ENCODE measurements at places on chromosomes 4 and X. TPM values are rescaled to one million over a fixed set of nuclear protein-coding genes. Genes with fewer than 3 reads are reported as not detected.

Gene P2RY10
- not detected for total RNA-seq

Gene IL21
- not detected for total RNA-seq

Gene PABPC4L
- under 0.01 TPM for total RNA-seq

Gene PLA2G12A
- 20.0 TPM for total RNA-seq

Gene PRR32
- total RNA-seq = not detected

Gene MAGEB16
- total RNA-seq = not detected

Gene NSUN7
- total RNA-seq = 8.9 TPM

Gene PPP4R3C
- not detected for total RNA-seq

Gene PGK1
- 265 TPM for total RNA-seq

Gene SLC9B1
- total RNA-seq = not detected

Gene CA5B
- total RNA-seq = 4.3 TPM

Gene USP17L21
- not detected for total RNA-seq

Gene BTK
- not detected for total RNA-seq

Gene ADH4
- total RNA-seq = not detected

Gene CCKAR
- not detected for total RNA-seq

Gene ASB12
- total RNA-seq = not detected

Gene MAOB
- total RNA-seq = under 0.01 TPM

Gene ITIH6
- not detected for total RNA-seq

Gene UGT2B10
- total RNA-seq = not detected

Gene AWAT2
- total RNA-seq = not detected

Gene GPC3
- under 0.01 TPM for total RNA-seq

Gene PAK3
- 2.4 TPM for total RNA-seq

Gene XAGE1A
- not detected for total RNA-seq
